ENCODE measurements at places on chromosomes 6 and 20.

DNA sequence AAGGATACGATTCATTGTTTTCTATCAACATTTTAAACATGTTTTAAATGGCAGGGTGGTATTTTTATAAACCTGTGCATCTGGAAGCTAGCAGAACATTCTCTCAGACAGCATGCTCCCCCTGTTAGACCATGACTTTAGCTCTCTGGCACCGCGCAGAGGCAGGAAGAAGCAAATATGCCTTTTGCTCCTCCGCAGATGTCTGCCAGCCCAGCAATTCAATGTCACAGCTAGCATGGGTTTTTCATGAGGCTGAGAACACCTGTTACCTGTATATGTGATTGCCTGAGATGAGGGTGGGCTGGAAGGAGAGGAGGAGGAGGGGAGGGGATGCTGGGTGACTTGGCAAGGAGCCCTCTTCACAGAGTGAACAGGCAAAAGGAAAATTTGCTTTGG lies 6.7 kb downstream of the MTCH1 start:
- no peak for DNase-seq

DNA sequence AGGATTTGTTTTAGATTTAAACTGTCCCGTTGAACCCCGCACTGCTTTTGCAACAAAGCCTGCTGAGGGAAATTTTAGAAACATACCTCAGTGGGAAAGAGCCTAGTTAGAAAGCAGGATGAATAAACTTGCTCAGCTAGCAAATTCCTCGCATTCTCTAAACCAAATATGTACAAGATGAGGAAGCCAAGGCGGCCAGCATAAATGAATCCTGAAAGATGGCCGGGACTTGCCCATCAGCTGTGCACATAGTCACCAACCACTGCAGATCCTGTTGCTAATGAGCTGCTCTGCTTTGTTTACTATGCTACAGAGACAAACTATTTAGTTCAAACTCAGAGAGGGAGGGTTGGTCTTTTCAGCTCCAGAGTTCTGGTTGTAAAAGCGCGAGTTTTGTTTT lies 49.0 kb downstream of the TMEM170B start:
- DNase-seq: no peak

DNA sequence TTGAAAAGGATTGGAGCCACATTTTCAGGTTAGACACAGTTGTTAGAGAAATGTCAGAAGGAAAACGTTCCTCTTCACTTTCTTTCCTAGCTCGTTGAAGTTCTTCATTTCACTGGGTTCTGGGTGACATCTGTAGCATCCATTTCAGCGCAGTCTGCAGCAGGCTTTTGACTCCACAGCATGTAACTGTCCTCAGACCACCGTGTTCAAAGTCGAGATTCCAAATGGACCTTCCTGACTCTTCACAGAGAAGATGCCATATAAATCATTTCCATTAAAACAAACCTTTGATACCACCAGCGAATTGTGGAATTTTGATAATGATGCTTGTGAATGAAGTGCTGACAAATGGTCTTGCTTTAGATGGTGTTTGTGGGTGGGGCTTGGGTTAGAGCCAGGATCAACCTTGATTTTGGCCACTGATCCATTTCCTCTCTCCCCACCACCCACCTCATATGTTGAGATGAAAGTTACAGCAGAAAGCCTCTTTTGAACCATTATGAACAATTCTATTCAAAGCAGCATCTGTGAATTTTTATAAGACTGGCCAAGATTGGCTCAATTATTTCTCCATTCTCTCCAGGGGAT lies 185.3 kb upstream of the PREP start:
- no peak for DNase-seq

DNA sequence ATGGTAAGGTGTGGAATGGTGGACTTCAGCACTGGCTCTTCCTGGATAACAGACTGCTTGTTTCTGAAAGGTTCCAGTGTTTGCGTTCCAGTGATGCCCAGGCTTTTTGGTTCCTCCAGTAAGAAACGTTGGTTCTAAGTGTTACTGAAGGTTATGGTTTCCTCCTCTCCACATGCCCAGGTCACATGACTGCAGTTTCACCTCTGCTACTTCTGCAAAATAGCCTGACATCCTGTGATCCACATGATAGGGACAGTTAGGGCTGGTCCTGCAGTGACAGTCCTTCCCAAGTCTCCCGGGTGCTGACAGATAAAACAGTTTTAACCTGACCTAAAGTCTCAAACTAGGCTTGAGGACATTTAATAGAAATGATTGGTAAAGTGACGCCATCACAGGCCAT lies 132.2 kb upstream of the CST7 start:
- DNase-seq: no peak

GRCh38 chr6:157989541-157990289 lies 8.1 kb downstream of the SYNJ2 start:
- no peak for DNase-seq

GRCh38 chr20:4820806-4821518 lies 99.3 kb downstream of the PRND start:
- DNase-seq: no peak

DNA sequence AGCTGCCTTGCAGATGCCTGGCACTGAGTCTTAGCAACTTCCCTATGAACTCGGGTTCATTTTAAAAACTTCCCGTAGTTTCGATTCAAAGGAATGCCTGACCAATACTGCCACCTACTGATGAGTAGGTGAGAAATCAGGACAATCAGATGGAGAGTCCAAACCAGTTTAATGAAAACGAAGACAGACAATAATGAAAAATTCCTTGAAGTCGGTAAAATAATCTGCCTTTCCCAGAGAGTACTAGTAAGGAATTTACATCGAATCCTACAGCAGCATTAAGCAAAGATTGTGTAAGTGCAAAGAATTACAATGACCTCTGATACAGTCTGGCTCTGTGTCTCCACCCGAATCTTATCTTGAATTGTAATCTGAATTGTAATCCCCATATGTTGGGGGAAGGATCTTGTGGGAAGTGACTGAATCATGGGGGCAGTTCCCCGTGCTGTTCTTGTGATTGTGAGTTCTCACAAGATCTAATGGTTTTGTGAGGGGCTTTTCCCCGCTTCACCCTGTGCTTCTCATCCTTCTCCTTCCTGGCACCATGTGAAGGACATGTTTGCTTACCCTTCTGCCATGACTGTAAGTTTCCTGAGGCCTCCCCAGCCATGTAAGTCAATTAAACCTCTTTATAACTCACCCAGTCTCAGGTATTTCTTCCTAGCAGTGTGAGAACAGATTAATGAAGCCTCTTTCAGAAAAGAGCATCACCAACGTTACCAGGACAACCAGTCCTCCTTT lies 134.4 kb downstream of the ARHGAP18 start:
- DNase-seq: no peak

GRCh38 chr20:33732166-33732970 lies 572 bp downstream of the ZNF341 start:
- DNase-seq: peak; percentile 90

GRCh38 chr6:91637217-91637616 lies 1050.3 kb upstream of the MAP3K7 start:
- DNase-seq: no peak

DNA sequence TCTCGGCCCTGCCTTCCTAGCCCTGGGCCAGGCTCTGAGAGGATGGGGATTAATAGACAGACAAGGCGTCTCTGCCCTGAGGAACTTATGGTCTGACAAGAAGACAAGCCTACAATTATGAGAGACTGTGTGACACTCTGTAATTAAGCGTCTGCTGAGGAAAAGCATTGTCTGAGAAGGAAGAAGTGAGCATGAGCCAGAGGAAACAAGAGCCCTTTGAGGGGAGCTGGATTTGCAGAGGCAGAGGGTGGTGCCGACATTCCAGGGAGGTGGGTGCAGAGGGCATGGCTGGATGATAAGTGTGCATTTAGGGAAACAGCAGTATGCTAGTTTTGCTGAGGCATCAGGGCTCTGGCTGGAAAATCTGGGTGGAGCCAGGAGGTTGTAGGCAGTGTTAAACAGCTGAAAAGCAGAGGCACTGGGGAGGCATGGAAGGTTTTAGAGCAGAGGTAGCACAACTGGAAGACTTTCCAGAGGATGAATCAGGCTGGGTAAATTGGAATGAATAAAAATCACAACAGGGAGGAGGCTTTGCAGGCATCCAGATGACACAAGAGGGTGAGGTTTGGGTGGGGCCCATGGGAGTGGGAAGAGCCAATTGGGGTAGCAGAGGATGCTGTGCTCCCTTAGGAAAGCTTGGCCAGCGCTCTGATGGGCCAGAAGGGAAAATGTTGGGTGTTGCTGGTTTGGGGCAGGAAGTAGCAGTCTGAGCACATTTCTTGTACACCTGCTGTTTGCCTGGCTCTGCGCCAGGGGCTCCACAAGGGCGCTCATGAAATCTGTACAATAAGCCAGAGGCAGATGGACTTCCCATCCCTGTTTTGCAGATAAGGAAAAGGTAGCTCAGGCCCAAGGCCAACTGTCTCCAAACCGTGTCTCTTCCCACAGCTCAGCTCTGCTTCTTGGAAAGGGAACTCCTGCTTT lies 74.0 kb upstream of the MYL9 start:
- DNase-seq: peak; percentile 60

DNA sequence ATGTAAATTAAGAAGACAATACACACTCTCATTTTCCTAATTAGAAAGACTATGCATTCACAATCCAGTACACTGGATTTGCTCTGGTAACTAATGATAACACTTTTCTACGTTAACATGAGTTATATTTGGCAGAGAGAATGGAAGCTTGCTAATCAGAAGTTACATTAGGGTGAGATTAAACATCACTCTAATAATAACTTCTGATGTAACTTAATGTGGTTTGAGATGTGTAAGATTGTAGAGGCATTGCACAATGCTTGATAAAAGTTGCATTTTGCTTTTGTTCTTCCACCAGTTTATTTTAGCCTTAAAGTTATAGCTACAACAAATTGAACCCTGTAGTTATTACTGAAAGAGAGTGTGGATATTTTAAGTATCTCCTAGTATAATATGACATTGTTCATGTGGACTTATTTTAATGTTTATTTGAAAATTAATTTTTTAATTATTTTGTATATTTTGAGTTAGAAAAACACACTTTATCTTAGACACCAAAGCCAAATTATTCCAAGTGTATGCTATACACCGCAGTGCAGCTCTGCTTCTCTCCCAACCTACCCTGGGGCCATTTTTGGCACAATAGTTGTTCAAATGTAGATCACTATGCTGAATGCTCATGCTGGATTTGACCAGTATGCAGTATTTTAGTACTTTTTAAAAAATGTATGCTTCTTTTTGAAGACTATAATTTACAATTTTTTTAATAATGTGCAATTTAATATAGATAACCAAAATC lies 143.2 kb downstream of the SLC16A10 start:
- no peak for DNase-seq
